A172 (cell line): ENCODE measurements at places on chromosomes 2 and 18.

DNA sequence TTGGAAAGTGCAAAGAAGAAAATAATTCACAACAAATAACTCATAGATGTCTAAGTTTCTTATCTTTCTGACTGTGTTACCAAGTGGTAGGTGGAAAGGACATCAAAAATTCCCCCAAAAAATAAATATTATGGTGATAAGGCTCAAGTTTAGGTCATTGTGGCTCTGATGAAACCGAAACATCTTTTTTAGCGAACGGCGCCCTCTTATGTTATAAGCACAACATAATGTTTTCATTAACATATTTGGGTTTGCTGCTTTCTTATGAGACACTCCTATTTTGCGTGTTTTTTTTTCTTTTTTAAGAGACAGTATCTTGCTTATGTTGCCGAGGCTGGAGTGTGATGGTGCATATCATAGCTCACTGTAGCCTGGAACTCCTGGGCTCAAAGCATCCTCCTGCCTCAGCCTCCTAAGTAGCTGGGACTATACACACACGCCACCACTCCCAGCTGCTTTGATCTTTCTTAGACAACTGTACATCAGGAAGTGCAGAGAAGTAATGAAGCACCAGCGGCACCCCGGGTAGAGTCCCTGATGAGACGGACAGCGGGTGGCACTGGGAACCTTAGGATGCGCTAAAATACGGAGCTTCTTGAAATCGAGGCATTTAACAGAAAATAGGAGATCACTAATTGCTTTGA, 38.5 kb upstream of the SLC35G4 start:
- peak; percentile 31 for DNase-seq

DNA sequence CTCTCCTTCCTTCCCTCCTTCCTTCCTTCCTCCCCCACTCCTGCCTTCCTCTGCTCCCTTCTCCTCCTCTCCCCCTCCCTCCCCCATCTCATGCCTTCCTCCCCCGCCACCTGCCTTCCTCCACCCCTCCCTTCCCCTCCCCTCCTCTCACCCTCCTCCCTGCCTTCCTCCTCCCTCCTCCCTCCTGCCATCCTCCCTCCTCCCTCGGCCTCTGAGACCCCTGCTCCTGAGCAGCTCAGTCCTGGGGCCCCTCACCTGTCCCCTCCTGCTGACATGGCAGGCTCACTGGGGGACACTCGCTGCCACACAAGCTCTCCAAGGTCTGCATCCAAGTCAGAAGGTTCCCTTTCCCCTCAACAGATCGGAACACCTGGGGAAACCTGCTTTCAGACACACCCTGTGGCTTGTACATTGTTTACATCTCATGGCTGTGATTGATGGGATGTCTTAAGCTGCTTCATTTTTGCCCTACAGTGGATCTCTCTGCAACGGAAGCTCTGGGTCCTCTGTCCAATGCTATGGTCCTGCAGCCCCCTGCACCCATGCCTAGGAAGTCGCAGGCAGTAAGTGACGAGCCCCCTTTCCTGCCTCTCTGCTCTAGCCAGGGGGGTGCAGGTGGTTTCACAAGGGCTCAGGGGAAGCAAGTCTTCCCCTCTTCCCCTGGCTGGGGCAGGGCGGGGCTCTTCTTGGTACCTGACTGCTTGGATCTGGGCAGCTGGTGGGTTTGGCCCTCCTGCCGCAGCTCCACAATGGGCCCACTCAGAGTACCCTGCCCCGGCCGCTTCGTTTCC, 22.9 kb downstream of the ITGB1BP1 start:
- no peak for DNase-seq

DNA sequence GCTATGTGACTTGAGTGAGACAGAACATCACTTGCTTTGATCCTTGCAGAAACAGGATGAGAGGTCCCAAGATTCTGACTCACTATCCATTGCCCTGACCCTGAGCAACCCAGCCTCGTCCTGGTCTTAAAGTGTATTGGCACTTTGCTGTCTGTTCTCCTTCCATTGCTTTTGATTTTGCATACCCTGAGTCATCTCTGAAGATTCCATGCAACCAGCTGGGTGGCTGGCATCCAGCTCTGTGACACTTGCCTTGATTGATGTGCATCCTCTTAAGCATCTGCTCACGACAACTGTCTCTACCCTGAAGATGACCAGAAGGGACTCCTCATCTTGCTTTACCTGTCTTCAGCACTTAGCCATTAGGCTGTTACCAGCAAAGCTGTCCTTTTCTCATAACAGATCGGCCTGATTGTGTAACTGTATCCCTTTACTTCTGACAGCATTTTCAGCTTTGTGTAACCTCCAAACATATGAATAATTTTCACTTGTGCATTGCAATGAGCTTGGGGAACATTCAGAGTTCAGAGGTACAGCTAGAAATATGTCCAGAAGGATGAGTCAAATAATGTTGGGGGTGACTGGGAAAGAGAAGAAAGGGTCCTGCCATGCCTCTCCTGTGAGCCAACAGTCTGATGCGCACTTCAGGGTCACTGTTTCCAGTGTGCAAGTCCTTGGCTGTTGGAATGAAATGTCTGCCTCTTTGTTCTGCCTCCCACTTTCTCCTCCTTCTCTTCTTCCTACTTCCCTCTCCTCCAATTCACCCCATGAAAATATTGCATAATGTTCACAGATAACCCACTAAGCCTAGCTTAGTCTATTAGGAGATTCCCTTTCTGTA, 249.7 kb upstream of the OSR1 start:
- peak; percentile 90 for DNase-seq

- DNase-seq, result no peak
These were observed 31.0 kb upstream of the ALLC start for GRCh38 chr2:3626812-3627499.

DNA sequence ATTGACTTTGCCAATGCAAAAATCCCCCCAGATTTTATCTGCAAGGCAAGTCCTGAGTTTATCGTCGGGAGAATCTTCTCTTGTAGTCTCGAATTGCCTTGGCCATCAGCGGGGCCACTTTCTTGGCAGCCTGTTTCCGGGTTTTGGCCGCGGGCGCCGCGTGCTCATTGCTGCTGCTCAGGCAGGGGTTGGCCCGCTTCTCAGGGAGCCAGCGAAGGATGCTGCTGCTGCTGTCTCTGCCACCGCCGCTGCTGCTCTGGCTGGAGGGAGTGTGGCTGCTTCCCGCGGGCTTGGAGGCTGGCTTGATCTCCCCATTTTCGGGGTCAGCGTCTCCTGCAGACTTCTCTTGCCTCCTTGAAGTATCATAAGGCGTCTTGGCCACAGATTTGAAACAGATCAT, 2.5 kb downstream of the ELOA2 start:
- no peak for DNase-seq

GRCh38 chr2:65390134-65390533, 42.3 kb downstream of the SPRED2 start:
- no peak for DNase-seq

DNA sequence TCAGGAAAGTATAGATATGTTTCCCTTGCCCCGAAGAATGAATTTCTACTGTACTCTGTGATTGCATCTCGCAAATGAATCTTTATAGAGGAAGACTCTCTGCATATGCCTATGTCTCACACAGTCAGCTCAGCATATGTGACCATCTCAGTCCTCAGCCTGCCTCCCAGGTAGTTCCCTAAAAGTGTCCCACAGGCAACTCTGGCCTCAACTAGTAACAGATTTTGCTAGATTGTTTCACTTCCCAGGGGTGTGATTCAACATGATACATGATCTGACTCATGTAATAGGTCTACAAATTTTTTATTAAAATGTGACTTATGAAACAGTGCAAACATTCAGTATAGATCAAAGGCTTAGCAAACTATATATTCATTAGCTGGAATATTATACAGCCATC, 296.6 kb upstream of the CRIM1 start:
- peak; percentile 5 for DNase-seq

- no peak for DNase-seq
These were observed 135.8 kb downstream of the COPS8 start for GRCh38 chr2:237221443-237221842.

GRCh38 chr2:175439416-175439815, 257.9 kb upstream of the ATP5MC3 start:
- no peak for DNase-seq

GRCh38 chr2:137837830-137838229, 126.4 kb upstream of the HNMT start:
- DNase-seq, result no peak

GRCh38 chr2:204049635-204050034, 113.1 kb downstream of the ICOS start:
- no peak for DNase-seq

- DNase-seq, result no peak
These were observed 37.8 kb upstream of the TNP1 start for GRCh38 chr2:216897561-216898203.

DNA sequence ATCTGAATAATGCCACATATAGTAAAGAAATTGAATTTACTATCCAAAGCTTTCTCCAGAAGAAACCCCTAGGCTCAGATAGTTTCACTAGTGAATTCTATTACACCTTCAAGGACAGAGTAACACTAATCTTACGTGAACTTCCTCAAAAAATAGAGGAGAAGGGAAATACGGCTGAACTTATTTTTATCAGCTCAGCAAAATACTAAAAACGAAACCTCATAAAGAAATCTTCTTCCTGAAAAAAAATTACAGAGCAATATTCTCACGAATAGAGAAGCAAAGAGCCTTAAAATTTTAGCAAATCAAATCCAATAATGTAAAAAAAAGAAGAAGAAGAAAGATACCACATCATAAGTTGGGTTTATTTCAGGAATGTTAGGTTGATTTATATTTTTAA, 14.7 kb downstream of the CAPN13 start:
- DNase-seq, result no peak

DNA sequence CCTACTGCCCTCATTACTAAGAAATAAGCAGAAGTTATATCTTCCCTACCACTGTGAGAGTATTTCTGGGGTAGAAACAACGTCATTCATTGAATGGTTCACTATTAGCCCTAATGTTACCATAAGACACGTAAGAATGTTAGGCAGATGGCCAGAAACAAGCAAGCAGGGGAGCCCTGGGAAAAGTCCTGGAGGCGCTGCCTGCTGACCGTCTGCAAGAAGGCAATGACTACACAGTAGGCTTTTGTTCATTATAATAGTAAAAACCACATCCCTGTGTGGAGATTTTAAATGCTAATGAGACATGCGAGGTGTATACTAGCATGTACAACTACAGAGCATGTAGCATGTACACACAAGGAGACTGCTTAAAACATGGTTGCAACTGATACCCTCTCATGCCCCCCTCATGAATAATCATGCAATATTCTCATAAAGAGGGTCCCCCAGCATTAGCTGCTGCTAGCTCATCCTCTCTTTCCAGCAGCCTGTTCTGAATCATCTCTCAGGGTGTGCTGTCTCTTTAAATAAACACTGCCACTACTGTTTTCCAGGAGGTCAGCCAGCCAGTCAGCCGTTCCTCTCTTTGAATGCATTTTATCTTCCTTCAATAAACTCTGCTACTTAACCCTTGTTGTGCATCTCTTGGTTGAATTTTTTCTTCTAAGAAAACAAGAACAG, 23.6 kb downstream of the SUCLG1 start:
- DNase-seq, result peak; percentile 23

DNA sequence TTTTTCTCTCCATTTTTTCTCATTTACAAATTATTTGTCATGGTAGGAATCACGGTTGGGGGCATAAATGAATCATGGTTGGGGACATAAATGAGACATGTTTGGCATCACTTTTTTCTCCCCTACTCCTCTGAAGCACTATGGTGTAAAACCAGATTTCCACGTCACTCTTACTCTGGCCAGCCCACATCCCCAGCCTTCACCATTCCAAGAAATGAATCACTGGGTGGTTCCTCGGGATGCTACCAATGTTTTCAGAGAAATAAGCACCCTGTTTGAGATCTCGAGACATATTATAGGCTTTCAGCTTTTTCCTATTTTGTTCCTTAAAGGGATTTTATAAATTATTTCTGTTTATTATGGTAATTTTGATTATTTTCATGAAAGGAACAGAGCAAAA, 155.0 kb upstream of the SLC8A1 start:
- DNase-seq, result peak; percentile 42
